Stimulated activated CD4-positive, alpha-beta T cell treated with anti-CD3 and anti-CD28 coated beads, TNF-alpha, amount 100 ng/mL, for 4 hours (primary cell): ENCODE measurements at places on chromosomes 6 and 20.

DNA sequence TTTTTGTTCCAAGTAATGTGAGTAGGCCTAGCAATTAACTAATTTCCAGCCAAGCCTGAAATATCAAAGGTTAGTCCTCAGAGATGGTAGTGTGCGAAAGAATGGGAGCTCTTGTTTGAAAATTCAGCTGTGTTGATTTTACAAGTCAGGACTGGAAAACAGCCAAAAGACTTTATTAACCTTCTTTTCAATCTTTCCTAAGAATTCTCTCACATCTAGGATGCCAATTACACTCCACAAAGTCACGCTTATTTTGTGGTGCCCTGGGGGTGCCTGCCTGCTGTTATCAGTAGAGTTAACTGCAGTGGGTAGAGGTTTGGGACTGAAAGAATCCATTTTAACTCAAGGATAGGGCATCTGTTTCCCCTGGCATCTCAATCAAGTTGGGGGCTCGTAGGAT lies 30.7 kb upstream of the MAP3K4 start:
- DNase-seq: no peak

DNA sequence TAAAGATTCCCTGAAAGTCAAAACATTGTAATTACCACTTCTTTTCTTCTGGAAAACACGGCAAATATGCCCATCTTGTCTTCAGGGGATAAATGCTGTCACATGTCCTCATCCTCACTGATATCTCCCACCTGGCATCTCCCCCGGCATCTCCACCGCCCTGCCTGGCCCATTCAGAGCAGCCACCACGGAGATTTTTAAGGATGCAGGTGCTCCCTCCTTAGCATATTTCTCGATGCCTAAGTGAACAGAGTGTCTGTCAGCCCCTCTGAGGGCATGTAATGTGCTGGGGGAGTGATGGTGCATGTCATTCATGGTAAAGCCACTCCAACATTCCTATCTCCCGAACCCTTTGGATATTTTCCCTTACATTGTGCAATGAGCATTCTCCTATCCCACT lies 215.5 kb downstream of the PREX1 start:
- no peak for DNase-seq

GRCh38 chr6:33755070-33755869 lies 8.6 kb upstream of the IP6K3 start:
- no peak for DNase-seq

GRCh38 chr20:17655865-17656479 lies 26.1 kb downstream of the RRBP1 start:
- DNase-seq: no peak

DNA sequence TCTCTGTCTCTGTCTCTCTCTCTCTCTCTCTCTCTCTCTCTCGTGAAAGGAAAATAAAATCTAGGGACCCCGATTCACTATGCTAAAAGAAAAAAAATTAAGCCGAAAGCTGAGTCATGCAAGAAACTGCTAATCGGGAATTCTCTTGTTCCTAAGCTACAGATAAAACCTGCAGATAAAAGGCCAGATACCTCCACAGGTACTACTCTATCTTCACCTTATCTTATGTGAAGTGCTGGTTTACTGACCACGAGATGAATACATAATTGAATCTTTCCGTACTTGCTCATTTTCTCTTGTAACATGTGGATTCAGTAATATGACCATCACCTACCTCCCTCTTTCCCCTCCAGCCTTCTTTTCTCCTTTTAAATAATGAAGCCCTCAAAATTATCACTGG lies 120.5 kb downstream of the RFX6 start:
- no peak for DNase-seq

GRCh38 chr6:52725535-52726192 lies 37.6 kb downstream of the GSTA2 start:
- no peak for DNase-seq

DNA sequence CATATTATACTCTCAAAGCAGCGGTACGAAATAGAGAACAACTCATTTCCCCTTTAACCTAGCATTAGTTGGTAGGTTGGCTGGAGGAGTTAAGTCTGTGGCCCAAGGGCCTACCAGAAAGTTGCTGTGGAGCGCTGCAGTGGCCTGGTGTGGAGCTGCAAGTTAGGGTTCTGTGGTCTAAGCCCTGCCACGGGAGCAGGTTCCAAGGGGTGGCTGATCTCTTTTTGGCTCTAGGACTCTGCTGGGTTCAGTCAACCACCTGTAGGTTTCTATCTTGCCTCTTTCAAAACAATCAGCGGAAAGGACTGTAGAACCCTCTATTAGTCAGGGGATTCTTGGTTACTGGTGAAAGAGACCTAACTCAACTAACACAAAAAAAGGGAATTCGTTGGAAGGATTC lies 54.5 kb upstream of the TULP4 start:
- no peak for DNase-seq

- DNase-seq: no peak
These were observed 13.1 kb upstream of the DCBLD1 start for GRCh38 chr6:117469356-117469755.

DNA sequence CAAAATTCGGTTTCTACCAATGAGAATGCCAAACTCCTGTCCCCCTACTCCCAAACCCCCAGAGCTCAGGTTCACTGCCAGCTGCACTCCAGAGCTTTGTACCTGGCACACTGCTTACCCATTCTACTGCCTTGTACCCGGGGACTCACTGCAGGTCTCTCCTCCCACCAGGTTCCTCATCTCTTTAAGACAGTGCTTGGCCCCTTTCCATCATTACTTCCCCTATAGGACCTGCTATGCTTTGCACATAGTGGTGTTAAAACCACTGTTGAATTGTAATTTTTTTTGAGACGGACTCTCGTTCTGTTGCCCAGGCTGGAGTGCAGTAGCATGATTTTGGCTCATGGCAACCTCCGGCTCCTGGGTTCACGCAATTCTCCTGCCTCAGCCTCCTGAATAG lies 25.9 kb downstream of the LYRM4 start:
- DNase-seq: no peak

GRCh38 chr20:20897145-20897544 lies 184.7 kb upstream of the RALGAPA2 start:
- no peak for DNase-seq

- DNase-seq: no peak
These were observed 266.4 kb downstream of the SAMD5 start for GRCh38 chr6:147774856-147775255.

DNA sequence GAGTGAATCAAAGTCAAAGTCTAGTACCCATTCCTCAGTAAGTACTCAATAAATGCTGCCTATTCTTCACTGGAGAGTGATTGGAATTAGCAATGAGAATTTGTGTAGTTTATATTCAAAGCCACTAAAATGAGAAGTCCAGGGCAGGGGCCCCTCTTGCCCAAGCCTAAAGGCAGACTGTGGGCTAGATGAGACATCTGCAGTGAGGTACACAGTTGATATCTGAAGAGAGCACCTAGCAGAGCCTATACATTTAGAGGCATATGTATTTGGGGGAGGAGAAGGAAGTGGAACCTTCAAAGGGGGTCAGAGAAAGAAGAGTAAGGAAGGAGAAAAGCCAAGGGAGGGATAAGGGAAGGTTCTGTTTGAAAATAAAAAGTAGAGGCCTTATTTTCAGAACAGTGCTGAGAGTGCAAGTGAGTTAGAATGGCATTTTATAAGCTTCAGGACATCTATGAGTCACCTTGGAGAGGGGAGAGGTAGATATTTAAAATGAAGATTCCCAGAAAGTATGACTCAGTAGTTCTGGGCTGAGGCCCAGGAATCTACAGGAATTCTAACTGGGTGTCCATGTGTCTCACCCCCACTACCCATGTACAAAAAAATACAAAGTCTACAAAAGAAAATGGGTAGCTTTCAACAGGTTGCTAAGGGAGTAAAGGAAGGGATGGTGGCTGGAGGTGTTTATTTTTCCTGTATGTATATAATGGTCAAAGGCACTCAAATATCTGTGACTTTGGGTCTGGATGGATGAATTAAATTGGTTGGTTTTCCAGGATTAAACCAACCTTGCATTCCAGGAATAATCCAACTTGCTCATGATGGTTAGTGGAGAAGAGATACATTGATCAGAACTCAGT lies 135.1 kb downstream of the ZFP64 start:
- no peak for DNase-seq

DNA sequence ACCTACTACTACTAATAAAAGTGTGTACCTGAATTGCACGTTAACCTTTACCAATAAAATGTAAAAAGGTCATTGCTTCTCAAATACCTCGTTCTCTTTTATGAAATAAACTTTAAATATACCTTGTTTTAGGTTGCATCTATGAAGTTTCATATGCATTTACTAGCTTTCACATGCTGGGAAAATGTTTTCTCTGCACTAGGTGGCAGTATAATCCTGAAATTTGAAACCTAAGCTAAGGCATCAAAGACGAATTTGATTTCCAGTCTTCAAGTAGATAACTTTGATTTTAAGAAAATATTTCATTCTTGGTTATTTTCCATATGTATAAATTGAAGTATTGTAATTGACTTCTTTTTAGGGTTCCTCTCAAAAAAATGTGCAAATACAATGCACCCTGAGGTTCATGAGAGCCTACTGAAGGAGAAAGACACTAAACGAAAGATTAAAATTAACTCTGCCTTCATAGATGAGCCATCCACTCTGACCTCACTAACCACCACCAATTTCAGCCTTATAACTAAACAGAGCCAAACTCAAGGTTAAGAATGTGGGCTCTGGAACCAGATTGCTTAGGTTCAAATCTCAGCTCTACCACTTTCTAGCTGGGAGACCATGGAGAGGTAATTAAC lies 7.3 kb upstream of the COL9A1 start:
- no peak for DNase-seq
